ENCODE measurements at places on chromosomes 16 and 17. TPM values are rescaled to one million over a fixed set of nuclear protein-coding genes. Genes with fewer than 3 reads are reported as not detected.

HOXB1 gene
- not detected for polyA plus RNA-seq

RAB37 gene
- polyA plus RNA-seq = 1.2 TPM

CDK3 gene
- polyA plus RNA-seq = 2.1 TPM

CCDC200 gene
- polyA plus RNA-seq = 2.3 TPM

KRTAP4-2 gene
- not detected for polyA plus RNA-seq

COPRS gene
- 35.7 TPM for polyA plus RNA-seq

SLC35G6 gene
- polyA plus RNA-seq = not detected

DNA sequence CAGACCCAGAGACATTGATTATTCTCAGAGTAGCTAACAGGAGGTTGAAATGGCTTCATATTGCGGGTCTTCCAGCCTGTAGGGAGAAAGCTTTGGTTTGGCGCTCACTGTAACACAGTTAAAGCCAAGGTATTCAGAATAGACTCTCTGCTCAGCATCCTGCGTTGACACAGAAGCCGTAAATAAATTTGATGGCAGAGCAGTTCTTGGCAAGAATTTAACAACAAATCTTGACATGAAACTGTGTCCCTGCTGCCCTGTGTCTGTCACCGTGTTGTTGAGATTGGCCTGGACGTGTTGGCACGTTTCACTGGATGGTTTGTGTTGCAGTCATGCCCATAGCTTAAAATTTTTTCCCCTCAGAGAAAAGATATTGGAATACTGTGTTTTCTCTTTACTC, 359.6 kb downstream of the SNX29 start:
- peaks cover 4% of the 10 kb centered on the region for H3K4me1 ChIP-seq
- H3K36me3 ChIP-seq = no peaks in the 10 kb centered on the region
- no peak overlapping the region for H3K27ac ChIP-seq
- H3K27me3 ChIP-seq = no peaks in the 10 kb centered on the region
- no peak for DNase-seq
- H3K4me3 ChIP-seq = no peak overlapping the region

- H3K4me1 ChIP-seq = peaks cover 25% of the 10 kb centered on the region
- no peak for DNase-seq
- H3K27ac ChIP-seq = no peak overlapping the region
- no peak overlapping the region for H3K4me3 ChIP-seq
- H3K36me3 ChIP-seq = no peaks in the 10 kb centered on the region
Measured at GRCh38 chr17:66466840-66467367, 164.5 kb downstream of the PRKCA start.

- DNase-seq = no peak
- H3K27ac ChIP-seq = peak overlapping the region; percentile 94
- H3K4me3 ChIP-seq = no peak overlapping the region
Measured at GRCh38 chr17:48441862-48442261, 11.8 kb upstream of the SKAP1 start.

DNA sequence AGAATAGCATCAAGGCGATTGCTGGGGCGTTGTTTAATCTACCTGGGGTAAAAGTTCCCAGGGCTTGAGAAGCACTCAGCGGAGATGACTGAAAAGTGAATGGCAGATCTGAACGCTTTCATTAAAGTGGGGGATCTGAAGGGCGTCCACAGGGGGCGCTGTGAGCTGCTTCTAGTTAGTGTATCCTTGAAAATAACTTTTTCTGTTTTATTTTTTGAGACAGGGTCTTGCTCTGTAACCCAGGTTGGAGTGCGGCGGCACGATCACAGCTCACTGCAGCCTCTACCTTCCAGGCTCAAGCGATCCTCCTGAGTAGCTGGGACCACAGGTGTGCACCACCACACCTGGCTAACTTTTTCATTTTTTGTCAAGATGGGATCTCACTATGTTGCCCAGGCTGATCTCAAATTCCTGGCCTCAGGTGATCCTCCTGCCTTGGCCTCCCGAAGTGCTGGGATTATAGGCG, 360.4 kb downstream of the SEC14L1 start:
- no peaks in the 10 kb centered on the region for H3K27me3 ChIP-seq
- no peak overlapping the region for H3K4me3 ChIP-seq
- no peak for DNase-seq

DNA sequence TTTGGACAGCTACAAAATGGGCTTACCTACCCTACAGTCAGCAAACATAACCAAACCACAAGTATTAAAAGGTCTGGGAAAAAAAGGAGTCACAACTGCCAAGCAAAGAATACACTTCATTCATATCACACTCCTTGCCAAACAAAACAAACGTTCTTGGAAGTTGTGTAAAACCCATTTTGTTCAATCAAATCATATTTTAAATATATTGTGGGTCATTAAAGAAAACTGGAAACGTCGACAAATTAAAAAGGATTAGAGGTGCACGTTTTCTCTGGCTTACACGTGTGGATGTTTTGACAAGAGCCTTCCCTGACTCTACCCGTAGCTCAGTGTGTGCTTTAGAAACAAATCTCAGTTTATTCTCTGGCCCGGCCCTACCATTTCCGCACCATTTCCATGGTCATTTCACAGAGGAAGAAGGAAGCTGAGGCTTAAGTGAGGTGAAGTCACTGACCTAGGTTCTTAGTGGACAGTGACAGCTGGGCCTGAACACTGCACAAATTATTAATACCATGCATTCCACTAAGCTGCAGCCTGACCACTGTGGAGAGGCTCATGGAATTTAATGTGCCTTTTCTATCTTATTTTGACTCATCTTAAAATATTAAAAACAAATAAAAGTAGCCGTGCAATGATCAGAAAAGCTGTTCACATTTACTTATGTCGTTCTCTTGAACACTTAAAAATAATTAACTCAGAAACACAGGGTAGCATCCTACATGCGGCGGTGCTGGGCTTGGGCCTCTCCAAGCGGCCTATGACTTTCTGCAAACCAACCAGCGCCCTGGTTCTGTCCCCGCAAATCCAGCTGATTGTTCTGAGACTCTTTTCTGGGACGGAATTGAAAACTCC, 968 bp downstream of the CEP112 start:
- no peak overlapping the region for H3K27ac ChIP-seq
- peak overlapping the region; percentile 78 for H3K4me3 ChIP-seq
- no peaks in the 10 kb centered on the region for H3K4me1 ChIP-seq
- no peak for DNase-seq

DNA sequence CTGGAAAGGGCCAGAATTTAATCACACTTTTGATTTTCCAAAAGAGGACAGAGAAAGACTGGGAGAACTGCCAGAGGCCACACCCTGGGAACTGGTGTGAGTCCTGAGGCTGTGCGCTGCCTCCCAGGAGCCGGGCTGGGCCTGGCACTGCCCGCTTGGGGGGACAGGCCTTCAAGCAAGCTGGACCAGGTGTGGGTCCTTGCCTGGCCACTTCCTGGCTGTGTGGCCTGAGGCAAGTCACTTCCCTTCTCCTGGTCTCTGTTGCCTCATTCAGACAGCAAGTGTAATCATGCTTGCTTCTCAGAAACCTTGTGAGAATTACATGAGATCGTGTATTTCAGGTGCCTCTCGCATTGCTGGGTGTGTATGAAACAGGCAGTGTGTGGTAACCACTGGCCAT, 143.0 kb downstream of the SNX29 start:
- H3K27me3 ChIP-seq = no peaks in the 10 kb centered on the region
- no peaks in the 10 kb centered on the region for H3K4me1 ChIP-seq
- peaks cover 6% of the 10 kb centered on the region for H3K36me3 ChIP-seq

DNA sequence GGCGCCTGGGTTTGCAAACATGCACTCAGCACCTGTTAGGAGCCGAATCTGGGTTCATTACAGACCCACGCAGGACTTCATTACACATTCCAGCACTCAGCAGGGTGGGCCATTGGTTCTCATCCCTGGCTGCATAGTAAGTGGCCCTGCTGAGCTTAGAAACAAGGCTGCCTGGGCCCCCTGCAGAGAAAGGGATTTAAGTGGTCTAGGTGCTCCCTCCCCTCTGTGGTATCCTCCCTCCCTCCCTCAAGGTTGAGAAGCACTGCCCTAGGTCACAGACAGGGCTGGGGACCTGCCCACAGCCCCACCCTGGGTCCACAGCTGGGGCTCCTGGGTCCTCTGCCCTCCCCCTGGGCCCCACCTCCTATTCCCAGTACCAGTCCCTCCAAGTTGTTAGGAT, 28.3 kb downstream of the WNT3 start:
- H3K27me3 ChIP-seq = no peaks in the 10 kb centered on the region
- no peaks in the 10 kb centered on the region for H3K4me1 ChIP-seq
- no peak overlapping the region for H3K27ac ChIP-seq
- no peak for DNase-seq
- no peak overlapping the region for H3K4me3 ChIP-seq
- no peaks in the 10 kb centered on the region for H3K36me3 ChIP-seq

DNA sequence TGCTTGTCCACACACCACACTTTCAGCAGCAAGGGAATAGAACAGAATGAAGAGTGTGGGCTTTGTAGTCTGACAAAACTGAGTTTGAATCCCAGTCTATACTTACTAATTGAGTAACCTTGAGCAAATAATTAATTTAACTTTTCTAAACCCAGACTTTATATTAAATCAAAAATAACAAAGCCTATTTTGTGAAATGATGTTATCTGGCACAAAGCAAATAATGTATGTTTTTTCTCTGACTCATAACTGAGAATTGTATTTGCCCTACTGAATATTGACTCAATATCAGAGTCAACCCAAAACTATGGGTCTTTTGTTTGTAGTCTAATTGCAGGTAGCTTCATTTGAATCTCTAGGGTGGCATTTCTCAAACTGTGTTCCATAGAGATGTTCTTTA, 77.9 kb upstream of the TANC2 start:
- H3K27me3 ChIP-seq = no peaks in the 10 kb centered on the region
- no peak overlapping the region for H3K4me3 ChIP-seq
- H3K4me1 ChIP-seq = no peaks in the 10 kb centered on the region
- H3K27ac ChIP-seq = no peak overlapping the region
- H3K36me3 ChIP-seq = no peaks in the 10 kb centered on the region
- DNase-seq = no peak

DNA sequence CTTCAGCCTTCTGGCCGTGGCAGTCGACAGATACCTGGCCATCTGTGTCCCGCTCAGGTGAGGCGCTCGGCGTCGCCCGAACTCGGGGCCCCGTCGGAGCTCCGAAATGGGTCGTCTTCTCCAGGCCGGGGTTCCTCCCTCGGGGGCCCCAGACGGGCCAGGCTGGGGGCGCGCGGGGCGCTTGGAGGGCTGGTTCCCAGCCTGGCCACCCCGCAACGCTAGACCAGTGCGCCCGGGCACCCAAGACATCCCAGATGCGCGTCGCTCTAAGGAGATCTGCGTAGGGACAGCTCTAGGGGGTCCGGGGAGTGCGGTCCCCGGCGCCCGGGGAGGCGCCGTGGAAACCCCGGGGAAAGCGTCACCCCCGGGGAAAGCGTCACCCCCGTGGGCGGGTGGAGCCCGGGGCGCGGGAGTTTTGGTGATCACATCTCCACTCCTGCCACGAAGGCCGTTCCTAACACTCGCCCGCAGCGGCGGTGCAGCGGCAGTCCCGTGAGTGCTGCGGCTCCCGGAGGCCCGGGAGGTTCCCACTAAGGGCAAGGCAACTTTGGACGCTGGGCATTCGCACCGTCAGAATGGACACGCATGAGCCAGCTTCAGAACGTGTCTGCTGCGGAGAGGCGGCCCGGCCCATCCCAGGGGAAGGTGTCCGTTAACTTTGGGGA, 729 bp downstream of the ADORA2B start:
- H3K4me3 ChIP-seq = peak overlapping the region; percentile 32
- peaks cover 7% of the 10 kb centered on the region for H3K27me3 ChIP-seq
- no peak overlapping the region for H3K27ac ChIP-seq
- no peaks in the 10 kb centered on the region for H3K36me3 ChIP-seq

- H3K4me3 ChIP-seq = no peak overlapping the region
- no peak for DNase-seq
- no peaks in the 10 kb centered on the region for H3K36me3 ChIP-seq
- H3K27ac ChIP-seq = no peak overlapping the region
- H3K4me1 ChIP-seq = no peaks in the 10 kb centered on the region
Measured at GRCh38 chr16:1890708-1891050, 18.7 kb upstream of the MEIOB start.

- no peak overlapping the region for H3K4me3 ChIP-seq
- H3K36me3 ChIP-seq = no peaks in the 10 kb centered on the region
- no peaks in the 10 kb centered on the region for H3K4me1 ChIP-seq
- H3K27ac ChIP-seq = no peak overlapping the region
- DNase-seq = no peak
Measured at GRCh38 chr16:1164975-1165374, 12.1 kb downstream of the CACNA1H start.
